ENCODE measurements at places on chromosomes 7 and 10.

- no peak for DNase-seq
Measured at GRCh38 chr10:43064331-43065075, 12.4 kb upstream of the RET start.

GRCh38 chr7:149287622-149288021, 25.6 kb downstream of the ZNF783 start:
- no peak for DNase-seq

- peak; percentile 96 for DNase-seq
Measured at GRCh38 chr7:76234931-76235441, 33.3 kb downstream of the SRRM3 start.

GRCh38 chr7:112143136-112143535, 63.1 kb downstream of the DOCK4 start:
- no peak for DNase-seq

DNA sequence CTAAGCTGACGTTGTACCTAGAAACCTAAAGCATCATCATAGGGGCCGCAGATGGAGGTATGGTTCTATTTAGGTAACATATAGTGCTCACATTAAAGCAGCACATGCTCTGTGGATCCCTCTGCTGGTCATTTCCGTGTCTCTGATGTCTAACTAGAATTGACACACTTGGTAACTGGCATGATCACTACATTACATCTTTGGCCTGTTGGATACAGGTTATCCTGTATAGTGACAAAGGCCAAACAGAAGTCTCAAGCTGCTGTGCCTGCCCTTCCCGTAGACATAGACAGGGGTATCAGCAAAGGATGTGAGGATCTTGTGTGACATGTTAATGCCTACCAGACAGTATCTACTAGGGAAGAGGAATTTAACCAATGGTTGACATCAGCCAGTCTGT, 51.2 kb downstream of the KIF5B start:
- peak; percentile 39 for DNase-seq

- no peak for DNase-seq
Measured at GRCh38 chr10:67733511-67733910, 37.5 kb upstream of the CTNNA3 start.

- no peak for DNase-seq
Measured at GRCh38 chr7:135180122-135180521, 9.6 kb upstream of the CYREN start.

GRCh38 chr10:60182691-60183090, 207.0 kb downstream of the ANK3 start:
- DNase-seq, result peak; percentile 33

DNA sequence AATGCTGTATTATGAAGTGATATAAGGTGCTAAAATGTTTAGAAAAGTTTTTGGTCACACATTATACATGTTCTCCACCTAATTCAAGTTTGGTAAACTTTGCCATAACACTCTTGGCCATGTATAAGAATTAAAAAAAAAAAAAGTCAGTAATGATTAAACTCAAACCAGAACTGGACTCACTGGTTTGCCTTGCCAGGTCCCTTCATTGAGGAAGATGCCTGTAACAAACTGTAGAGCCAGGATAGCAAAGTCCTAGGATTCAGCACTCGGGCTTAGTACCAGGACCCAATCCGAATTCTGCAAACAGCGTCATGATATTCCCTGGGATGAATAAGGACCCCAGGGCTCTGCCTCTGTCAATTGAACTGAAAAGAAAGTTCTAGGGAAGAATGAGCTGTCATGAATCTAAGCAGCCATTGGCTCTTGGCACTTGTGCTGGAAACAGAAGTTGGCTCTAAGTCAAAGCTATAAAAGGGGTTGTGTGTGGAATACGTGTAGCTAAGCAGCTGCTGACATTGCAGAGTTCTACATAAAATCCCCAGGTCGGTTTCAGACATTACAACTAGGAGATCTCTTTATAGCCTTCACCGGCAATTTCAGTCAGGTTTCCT, 216.9 kb downstream of the C7orf25 start:
- peak; percentile 8 for DNase-seq

GRCh38 chr10:117860823-117861222, 185.9 kb downstream of the RAB11FIP2 start:
- peak; percentile 36 for DNase-seq

DNA sequence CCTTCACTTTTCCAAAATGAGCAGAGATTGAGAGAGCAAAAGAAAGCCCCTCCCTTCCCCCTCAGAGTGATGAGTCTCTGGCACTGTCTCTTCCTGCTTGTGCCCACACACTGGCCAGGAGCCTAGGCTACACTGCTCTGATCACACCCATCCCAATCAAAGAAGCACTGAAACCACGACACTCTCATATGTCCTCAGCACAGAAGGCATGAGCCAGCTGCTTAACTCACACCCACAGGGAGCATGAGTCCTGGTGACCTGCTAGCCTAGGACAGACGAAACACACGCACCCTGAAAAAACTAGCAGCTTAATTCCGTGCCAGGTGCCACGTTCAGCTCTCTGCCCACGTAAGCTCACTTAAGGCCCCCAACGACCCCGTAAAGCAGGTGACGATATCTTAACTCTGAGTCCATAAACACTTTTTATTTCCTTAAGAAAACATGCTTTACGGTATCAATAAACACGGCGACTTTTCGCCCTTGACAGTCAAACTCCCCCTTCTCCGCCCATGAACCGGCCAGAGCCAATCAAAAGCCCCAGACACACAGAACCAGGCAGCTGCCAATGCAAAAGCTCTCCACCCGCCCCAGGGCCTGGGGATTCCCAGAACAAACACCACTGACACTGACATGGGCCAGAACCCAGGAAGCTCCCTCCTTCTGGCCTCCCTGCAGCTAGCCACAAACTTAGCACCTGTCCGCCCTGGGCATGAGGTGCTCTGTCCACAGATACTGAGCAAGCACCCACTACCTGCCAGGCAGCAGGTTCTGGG, 69.0 kb downstream of the TNRC18 start:
- peak; percentile 77 for DNase-seq

- DNase-seq, result no peak
Measured at GRCh38 chr7:40489844-40490602, 355.2 kb downstream of the SUGCT start.

GRCh38 chr10:76086170-76086760, 654.8 kb downstream of the LRMDA start:
- no peak for DNase-seq

DNA sequence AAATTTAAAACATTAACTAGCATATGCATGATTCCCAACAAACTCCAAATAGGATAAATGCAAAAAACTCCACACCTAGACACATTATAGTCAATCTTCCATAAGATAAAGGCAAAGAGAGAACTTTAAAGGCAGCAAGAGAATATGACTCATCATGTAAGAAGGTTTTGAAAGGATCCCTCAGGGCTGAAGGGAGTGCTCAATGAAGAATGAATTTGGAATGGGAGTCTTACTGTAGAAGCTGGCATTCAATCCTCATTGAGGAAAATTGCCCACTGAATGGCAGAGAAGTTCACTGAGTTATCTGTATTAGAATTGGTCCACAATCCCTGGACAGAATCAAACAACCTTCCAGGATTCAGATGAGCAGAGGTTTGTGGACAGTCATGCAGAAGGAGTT, 26.1 kb upstream of the ZNF365 start:
- no peak for DNase-seq

DNA sequence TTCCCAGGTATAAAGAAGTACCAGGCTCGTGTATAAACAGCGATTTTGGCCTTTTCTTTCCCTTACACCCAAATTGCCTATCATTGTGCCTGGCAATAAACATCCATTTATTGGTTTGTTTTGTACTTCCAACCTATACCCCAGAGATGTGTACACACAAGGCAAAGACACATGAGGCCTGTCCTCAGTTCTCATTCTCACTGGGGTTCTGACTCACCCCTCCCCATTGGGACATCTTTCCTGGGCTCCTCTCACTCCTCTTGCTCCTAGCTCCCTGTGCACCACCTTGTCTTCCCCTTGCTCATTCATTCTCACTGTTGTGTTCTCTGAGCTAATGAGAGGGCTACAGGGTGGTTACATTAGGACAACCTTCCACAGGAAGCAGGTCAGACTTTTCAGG, 240.7 kb downstream of the ANK3 start:
- no peak for DNase-seq

- DNase-seq, result peak; percentile 82
Measured at GRCh38 chr7:134619627-134620331, 26.9 kb upstream of the BPGM start.

- peak; percentile 42 for DNase-seq
Measured at GRCh38 chr10:132395704-132396493, 1.1 kb upstream of the PWWP2B start.

GRCh38 chr7:118944271-118944670, 719.8 kb downstream of the ANKRD7 start:
- DNase-seq, result no peak

GRCh38 chr10:87671139-87671815, 11.6 kb downstream of the PAPSS2 start:
- DNase-seq, result no peak

GRCh38 chr10:122014652-122015248, 25.8 kb downstream of the TACC2 start:
- no peak for DNase-seq

- peak; percentile 21 for DNase-seq
Measured at GRCh38 chr10:129192344-129193128, 274.5 kb upstream of the MGMT start.

- DNase-seq, result peak; percentile 9
Measured at GRCh38 chr10:122461729-122462532, 578 bp downstream of the HTRA1 start.

- DNase-seq, result no peak
Measured at GRCh38 chr10:49371967-49372366, 23.9 kb downstream of the DRGX start.

GRCh38 chr10:10644008-10644646, 373.5 kb upstream of the CELF2 start:
- peak; percentile 63 for DNase-seq

- DNase-seq, result no peak
Measured at GRCh38 chr7:20240080-20240926, 23.1 kb upstream of the MACC1 start.

DNA sequence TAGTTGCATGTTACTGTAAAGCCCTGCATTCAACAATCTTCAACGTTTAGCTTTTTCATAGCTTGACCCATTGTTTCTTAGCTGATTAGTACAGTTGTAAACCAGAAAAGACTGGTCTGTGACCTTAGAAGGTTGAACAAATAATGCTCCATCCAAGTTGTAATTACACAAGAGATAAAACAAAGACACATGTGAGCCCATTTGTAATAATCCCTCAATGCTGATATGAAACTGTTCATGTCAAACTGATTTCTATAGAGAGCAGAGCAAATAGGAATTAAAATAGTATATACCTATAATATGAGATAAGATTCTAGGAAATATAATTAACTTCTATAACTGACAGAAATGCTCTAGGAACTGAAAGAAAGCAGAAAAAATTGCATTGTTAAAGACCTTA, 94.7 kb upstream of the SLC25A13 start:
- DNase-seq, result no peak

DNA sequence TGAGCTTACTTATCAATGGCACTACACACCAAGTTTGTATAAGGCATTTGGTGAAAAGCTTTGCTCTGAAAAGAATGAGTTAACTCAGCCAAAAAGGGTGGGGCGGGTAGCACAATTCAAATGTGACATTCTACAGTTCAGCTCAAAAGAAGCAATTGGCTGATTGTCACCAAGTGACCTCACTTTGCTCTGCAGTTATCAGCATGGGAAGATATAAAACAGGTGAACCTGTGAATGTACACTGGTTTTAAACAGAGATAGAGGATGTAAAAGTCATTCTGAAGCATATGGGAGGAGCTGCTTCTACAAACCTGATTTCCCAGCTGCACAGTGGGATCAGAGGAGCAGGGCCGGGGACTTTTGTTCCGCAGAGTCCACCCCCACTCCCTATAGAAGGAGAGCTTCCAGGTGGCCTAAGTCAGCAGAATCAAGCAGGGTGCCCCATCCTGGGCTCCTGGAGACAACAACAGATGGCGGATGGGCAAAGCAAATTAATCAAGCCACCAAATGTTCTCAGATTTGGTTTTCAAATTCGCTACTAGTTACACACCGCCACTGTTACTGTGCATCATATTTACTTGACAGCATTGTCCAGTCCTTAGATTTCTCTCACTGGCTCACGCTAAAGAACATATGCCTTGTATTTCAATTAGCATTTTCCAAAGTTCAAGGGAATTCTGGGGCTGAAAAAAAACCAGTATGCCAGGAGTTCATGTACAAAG, 27.5 kb upstream of the NPVF start:
- DNase-seq, result no peak

DNA sequence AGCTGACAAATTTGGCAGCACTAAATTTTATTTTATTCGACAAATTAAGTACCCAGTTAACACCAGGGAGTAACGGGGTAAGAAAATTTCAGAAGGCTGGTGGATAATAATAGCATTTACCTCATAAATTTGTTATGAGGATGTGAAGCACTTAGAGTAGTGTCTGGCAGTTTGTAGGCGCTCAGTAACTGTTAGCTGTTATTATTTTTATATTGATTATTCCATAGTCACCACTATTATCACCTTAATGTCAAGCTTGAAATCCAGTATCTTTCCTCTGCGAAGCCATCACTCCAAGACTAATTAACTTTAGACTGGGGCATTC, 563 bp upstream of the COA1 start:
- DNase-seq, result no peak

GRCh38 chr7:119964788-119965542, 308.0 kb upstream of the KCND2 start:
- DNase-seq, result no peak

DNA sequence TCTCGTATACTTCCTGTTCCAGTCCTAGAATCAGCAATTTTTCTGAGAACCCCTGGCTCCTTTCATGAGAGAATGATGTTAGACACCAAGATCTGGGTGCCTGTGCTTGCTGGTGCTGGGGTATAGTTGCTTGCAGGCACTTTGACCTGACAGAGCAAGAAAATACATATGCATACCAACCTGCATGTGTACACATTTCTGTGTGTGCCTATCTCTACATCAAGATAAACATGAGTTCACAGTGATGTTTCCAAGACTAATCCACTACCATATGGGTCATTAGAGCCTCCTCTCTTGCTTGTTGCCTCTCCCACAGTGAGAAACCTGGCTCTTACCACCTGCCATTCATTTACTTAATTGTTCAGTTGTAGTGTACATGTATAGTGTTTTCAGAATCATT, 229.1 kb upstream of the IGFBP3 start:
- DNase-seq, result no peak

- DNase-seq, result no peak
Measured at GRCh38 chr7:140249036-140249806, 72.4 kb upstream of the KDM7A start.

DNA sequence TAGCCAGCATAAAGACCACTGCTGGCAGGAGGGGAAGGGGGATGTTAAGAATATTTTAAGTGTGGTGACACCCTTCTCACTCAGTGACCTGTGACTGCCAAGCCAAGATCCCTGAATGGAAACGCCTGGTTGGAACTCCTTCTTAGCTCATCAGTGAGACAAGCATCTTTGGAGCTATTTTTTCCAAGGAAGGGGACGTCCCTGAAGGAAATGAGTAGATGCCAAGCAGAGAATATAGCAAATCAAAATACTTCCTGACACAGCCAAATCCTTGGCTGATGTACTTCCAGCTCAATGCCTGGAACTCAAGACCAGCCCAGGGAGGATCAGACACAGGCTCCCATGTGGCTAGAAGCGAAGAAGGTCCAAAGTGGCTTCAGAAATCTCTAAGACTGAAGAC, 82.2 kb downstream of the SORBS1 start:
- DNase-seq, result no peak
